ENCODE measurements at places on chromosomes 5 and 9.

DNA sequence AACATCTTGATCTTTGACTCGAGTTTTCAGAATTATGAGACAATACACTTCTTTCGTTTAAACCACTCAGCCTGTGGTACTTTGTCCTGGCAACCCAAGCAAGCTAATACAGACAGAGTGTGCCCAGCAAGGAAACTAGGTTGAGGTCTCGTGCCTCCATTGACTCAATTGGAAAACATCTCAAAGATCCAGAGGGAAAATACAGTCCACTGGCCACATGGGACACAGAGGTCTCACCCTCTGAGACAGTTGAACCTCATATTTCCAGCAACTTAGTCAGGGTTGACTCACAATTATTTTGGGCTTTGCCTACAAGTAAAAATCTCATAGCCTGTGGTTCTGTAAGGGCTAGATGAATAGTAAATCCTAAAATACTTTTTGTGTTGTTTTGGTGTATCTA is 631.5 kb downstream of the MTRR start:
- DNase-seq, result no peak

DNA sequence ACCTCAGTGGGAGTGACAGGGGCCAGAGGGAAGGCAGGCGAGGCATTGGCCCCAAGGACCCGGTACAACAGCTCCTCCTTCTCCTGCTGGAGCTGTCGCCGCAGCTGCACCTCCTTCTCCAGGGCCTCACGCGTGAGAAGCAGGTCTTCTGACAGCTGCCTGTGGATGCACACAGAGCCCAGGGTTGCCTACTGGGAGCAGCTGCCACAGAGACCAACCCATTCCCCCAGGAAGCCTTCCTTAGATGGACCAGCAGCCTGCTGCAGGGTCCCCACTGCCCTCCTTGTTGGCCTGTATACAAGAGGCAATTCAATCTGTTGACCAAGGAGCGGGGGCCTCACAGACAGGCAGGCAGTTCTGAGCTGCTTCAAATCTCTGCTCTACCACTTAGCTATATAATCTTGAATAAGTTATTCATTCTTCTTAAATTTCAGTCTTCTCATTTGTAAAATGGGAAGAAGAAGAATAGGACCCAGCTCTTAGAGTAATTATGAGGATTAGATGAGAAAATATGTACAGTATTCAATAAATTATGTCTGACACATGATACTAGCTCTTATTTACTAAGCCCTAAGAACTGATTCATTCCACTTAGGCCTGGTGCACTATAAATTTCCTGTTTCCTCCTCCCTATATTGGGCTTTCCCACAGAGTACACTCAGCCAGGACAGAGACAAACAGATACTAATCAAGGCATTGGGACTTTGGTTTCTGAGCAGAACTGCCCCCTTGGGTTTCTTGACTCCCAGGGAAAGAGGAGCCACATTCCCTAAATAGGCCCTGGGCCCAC is 26.1 kb upstream of the ANXA6 start:
- DNase-seq, result no peak

DNA sequence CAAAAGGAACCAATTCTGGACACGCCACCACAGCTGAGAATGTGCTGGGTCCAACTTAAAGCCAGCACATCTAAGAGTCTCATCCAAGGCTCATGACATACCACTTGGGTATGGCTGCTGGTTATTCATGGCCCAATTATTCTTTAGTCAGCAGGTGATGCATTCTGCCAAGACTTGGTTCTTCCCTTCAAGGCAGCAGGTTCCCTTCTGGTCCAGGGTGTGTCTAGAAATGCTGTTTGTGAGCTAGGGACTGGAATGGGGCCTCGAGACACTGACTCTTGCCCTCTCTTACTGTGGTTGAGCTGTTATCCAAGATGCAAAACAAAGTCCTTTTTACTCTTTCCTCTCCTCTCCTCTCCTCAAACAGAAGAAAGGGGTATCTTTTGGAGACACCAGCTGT is 522.6 kb downstream of the HINT1 start:
- no peak for DNase-seq

DNA sequence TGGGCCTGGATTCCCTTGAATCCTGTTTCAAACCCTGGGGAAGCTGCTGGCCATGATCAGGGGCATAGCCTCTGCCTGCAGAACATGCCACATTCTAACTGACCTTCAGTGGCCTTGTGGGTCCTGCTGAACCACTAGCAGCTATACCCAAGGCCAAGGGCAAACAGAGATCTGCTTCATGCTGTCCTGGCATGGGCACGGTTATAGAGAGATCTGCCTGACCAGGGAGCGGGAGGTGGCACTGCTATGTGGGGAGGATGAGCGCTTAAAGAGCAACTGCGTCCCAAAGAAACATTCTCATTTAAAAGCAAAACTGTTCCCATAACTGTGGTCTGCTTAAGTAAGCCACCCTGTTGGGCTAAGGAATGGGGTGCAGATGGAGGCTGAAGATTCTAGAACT is 36.5 kb upstream of the SYNPO start:
- no peak for DNase-seq
